Renal cortical epithelial cell (primary cell): ENCODE measurements at places on chromosomes 13 and 19. TPM values are rescaled to one million over a fixed set of nuclear protein-coding genes. Genes with fewer than 3 reads are reported as not detected.

The PSG2 gene
- total RNA-seq = not detected in 2 replicates

The ATP4A gene
- total RNA-seq = not detected in 2 replicates

The CD70 gene
- total RNA-seq = 26.0 and 112 TPM in 2 replicates

The SLC5A5 gene
- not detected in 2 replicates for total RNA-seq

The GSX1 gene
- total RNA-seq = not detected in 2 replicates

The U2AF1L4 gene
- total RNA-seq = 5.6 and 7.2 TPM in 2 replicates

The CLEC17A gene
- not detected in 2 replicates for total RNA-seq
